ENCODE measurements at places on chromosomes 1 and 21.

GRCh38 chr1:108502624-108503023, 52.5 kb downstream of the NBPF6 start:
- no peak for DNase-seq

DNA sequence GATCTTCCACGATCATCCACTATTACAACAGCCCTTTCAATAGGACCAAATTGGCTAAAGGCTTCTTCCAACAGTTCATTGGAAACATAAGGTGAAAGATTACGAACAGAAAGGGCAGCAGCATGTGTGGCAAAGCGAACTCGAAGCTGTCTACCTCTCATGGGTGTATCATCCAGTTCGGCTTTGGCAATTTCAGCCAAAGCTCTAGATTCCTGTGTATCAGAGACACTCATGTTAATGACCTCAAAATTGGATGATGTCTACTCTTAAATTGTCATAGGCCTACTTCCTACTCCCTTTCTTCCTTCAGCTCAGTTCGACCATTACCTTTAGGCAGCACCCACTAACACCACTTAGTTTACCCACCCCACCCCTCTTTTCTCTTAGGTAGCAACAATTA, 2.2 kb downstream of the SFPQ start:
- no peak for DNase-seq

DNA sequence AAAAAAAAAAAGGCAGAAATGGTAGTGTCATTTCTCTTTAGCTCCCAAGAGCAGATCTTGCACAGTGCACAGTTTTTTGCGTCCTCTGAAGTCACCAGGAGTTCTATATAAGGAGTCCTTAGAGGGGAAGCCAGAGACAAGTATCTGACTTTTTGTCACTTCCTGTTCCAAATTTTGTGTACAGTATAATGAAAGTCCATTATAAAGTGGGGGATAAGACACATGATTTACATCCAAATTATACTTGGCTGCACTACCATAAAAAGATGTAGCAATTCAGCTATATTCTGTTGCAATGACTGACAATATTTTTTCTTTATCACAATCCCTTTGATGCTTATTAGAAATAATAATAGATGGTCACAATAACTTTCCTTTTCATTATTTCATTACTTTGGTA, 1276.9 kb upstream of the ADGRL2 start:
- DNase-seq = no peak

GRCh38 chr1:201084295-201084694, 27.9 kb downstream of the CACNA1S start:
- DNase-seq = no peak

GRCh38 chr1:235134171-235134570, 5.5 kb upstream of the TOMM20 start:
- no peak for DNase-seq

GRCh38 chr21:31394309-31394708, 50.2 kb upstream of the TIAM1 start:
- no peak for DNase-seq

All from stimulated activated CD8-positive, alpha-beta memory T cell treated with anti-CD3 and anti-CD28 coated beads, Interleukin-4, amount 100 ng/mL, for 4 hours (primary cell).